EH (cell line): ENCODE measurements at places on chromosomes 7 and 10.

GRCh38 chr10:116260599-116260998, 12.4 kb downstream of the GFRA1 start:
- DNase-seq, result no peak

GRCh38 chr7:7972922-7973594, 4.5 kb downstream of the GLCCI1 start:
- DNase-seq, result no peak

GRCh38 chr7:119382726-119383125, 890.2 kb upstream of the KCND2 start:
- DNase-seq, result no peak

DNA sequence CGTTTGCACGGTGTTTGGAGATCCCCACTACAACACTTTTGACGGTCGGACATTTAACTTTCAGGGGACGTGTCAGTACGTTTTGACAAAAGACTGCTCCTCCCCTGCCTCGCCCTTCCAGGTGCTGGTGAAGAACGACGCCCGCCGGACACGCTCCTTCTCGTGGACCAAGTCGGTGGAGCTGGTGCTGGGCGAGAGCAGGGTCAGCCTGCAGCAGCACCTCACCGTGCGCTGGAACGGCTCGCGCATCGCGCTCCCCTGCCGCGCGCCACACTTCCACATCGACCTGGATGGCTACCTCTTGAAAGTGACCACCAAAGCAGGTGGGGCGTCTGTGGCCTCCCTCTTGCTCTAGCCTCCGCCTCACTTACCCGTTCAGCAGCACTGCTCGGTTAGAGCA, 173.5 kb downstream of the BMPER start:
- no peak for DNase-seq

DNA sequence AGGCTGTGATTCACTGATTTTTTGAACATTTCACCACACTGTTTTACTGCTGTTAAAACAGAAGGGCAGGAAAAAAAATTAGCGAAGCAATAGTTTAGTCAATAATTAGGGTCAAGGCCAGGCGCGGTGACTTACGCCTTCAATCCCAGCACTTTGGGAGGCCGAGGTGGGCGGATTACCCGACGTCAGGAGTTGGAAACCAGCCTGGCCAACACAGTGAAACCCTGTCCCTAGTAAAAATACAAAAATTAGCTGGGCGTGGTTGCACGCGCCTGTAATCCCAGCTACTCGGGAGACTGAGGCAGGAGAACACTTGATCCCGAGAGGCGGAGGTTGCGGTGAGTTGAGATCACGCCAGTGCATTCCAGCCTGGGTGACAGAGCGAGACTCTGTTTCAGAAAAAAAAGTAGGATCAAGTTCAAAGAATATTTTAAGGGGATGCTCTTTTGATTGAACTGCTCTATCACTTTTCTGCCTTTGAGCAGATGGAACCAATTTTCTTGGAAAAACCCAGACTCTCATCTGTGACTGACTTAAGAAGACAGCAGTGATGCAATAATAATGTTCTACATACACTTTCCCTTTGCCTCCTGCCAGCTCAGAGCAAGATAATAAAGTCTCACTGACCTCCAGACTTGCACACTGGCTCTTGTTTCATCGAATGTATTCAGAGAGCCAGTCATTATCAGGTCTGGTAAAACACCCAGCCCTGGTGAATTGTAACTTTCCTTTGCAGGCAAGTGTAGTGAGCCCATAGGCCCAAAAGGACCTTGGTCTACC, 1.6 kb upstream of the PPA1 start:
- peak; percentile 77 for DNase-seq

DNA sequence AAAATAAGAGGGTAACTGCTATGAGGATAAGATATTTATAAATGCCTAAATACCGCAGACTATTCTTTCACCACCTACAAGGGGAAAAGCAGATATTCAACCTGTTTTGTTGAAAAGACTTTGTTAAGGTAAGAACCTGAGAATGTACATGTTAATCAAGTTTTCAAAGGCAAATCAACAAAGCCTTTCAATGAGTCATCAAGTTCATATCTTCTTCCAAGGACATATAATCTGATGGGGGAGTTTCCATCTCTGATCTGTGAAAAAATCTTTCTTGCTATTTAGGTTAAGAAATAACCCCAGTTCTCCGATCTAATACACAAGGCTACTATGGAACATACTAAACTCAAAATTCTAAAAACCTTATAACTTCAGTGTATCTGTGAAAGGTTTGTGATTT, 40.0 kb upstream of the ANLN start:
- no peak for DNase-seq

DNA sequence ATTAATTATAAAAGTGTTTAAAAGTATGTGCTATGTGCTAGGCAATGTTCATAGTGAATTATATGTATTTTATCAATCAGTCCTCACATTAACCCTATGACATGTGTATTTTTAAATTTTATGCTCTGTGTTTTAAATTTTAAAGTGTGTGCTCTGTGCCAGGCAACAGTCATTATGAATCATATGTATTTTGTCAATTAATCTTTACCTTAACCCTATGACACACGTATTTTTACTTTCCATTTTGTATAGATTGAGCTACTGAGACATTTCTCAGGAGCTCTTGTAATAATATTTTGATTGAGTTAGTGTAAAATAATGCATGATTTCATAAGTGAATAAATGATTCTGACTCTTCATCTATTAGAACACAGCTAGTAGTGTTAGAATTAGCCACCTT, 117.8 kb downstream of the THSD7A start:
- DNase-seq, result no peak
